ENCODE measurements at places on chromosomes 4 and X. TPM values are rescaled to one million over a fixed set of nuclear protein-coding genes. Genes with fewer than 3 reads are reported as not detected.

The FRG2 gene
- total RNA-seq: 0.86 TPM

- DNase-seq: peak; percentile 15
- H3K4me3 ChIP-seq: no peak overlapping the region
- H3K27me3 ChIP-seq: no peaks in the 10 kb centered on the region
- H3K27ac ChIP-seq: no peak overlapping the region
Measured at GRCh38 chrX:110265661-110266060, 52.2 kb downstream of the AMMECR1 start.

DNA sequence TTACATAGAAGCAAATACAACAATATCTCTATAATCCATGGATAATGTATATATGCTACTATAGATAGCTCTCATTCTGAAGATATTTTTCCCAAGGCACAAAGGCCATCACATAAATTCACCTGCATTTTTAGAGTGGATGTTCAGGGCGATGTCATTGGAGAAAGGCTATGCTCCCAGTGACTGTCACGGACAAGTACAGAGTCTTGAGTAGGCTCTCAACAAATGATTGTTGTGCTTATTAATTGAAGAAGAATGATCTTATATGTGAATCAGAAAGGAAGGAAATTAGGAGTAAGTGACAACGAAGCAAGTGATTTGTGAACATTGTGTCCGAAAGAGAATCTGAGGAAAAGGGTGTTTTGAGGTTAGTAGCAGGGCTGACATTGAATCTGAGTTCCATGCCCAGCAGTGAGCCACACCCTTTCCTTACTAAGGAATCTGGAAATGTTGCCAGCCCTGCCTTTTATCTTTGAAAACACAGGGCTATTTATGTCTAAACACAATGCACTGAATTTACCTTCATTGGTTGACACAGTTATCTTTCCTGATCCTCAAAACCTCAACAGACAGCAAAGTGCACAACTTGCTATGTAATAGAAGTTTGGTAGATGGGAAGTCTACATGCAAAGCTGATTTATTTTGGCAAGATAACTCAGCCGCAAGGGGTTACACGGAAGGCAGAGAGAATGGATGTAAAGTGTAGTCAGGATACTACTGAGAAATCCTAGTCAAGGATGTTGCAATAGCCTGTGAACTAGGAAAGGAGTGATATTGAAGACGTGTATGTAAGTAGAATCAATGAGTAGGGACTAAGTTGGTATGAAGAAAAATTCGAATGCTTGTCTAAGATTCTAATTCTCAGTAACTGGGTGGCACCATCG is 50.4 kb downstream of the SORBS2 start:
- peaks cover 25% of the 10 kb centered on the region for H3K4me1 ChIP-seq
- H3K27me3 ChIP-seq: no peaks in the 10 kb centered on the region
- no peak overlapping the region for H3K27ac ChIP-seq
- H3K4me3 ChIP-seq: no peak overlapping the region
- no peaks in the 10 kb centered on the region for H3K36me3 ChIP-seq
- peak; percentile 56 for DNase-seq

The HSFX3 gene
- not detected for total RNA-seq

DNA sequence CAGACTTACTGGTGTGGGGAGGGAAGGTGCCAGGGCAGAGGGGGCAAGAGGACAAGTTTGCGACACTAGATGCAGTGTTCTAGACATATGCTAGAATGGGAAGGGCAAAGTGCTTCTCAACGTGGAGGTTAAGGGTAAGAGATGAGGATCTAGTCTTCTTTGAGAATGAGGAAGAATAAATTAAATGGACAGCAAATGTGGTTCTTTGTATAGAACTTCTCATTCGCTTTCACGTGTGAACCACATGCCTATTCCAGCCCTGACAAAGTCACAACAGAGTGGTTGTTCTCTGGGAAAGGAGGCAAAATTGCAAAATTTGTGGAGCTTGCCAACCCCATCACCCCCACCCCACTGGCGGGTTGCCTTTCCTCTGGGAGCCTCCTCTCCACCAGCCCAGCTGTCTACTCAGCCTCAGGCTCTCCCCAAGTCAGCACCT is 1.5 kb upstream of the ANXA5 start:
- no peak overlapping the region for H3K4me3 ChIP-seq
- H3K27me3 ChIP-seq: no peaks in the 10 kb centered on the region
- H3K27ac ChIP-seq: no peak overlapping the region
- no peak for DNase-seq
- peaks cover 7% of the 10 kb centered on the region for H3K4me1 ChIP-seq

DNA sequence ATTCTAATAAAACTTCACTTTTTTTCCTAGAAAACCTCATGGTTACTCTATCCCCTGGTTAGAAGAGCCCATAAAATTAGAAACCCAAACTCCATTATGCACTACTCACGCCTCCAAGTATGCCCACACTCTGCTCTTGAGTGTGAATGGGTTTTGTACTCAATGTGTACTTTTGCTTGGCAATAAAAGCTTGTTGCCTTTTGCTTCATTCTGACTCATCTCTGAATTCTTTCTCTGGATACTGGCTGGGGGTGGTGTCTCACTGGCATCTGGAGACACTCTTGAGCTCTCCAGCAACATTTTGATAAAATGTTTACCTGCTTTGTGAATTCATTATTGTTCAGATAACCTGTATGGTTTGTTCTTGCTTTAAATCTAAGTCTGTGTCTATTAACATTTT is 963.3 kb downstream of the TRAM1L1 start:
- no peak overlapping the region for H3K4me3 ChIP-seq
- peak; percentile 79 for DNase-seq
- H3K27me3 ChIP-seq: no peaks in the 10 kb centered on the region

DNA sequence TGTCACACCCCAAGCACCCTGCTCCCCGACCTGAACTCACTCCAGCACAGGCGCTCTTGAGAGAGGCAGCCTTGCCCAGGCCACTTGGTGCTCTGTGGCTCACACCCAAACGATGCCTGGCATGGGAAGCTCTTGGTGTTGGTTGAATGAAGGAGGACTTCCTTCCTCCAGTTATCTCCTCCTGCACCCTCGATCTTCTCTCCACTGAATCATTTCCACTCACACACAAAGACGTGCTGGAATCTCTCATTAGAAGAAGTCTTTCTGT is 90.5 kb upstream of the TRIM2 start:
- no peak for DNase-seq
- H3K27ac ChIP-seq: no peak overlapping the region
- H3K4me1 ChIP-seq: peaks cover 23% of the 10 kb centered on the region
- no peaks in the 10 kb centered on the region for H3K36me3 ChIP-seq
- H3K4me3 ChIP-seq: no peak overlapping the region

Measured in PC-3 (cell line).